ENCODE measurements at places on chromosomes 16 and 17.

- no peak for DNase-seq
These were observed 248.6 kb downstream of the FOXL1 start for GRCh38 chr16:86826941-86827340.

- no peak for DNase-seq
These were observed 28.3 kb downstream of the TBCD start for GRCh38 chr17:82780195-82780594.

DNA sequence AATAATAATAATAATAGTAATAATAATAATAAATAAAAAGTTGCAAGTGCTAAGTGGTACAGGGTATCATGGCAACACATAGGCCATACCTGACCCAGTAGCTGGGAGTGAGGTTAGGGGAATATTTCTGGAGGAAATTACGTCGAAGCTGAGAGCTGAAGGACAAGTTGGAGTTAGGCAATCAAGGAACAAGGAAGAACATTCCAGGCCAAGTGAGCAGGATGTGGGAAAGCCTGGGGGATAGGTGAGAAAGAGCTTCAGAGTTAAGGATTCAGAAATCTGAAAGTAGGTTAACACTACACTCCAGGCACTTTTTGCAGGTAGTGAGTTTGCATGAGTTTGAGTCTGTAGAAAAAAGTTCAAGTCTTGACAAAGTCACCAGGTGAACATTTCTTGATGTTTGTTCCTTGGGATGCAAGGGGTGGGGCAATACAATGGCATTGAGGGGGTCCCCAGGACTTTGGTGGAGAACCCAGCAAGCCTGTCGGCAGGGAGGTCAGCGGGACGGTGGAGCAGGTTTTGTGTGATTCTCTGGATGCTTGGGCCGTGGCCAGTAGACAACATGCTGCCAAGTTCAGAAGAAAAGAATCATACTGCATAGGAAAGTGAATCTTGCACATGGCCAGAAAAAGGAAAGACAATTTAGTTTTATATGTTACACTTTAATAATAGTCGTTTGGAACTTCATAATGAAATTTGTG, 27.7 kb upstream of the MPHOSPH6 start:
- no peak for DNase-seq

- DNase-seq: no peak
These were observed 2.5 kb upstream of the HS3ST3B1 start for GRCh38 chr17:14298221-14298946.

DNA sequence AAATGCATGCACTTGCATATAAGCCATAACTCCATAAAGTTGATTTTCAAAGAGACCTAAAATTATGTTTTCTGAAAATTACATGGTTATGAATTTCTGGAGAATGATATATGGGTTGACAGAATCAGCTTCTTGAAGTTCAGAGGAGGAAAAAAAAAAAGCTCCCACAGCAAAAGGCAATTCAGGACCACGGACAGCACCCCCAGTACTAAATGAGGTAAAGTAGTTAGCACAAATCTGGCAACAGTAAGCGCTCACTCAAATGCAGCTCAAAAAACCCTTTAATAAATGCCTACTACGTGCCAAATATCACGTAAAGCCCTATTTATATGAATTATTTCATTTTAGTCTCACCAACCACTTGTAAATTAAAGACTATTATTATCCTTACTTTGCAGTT, 135.2 kb downstream of the SHISA9 start:
- DNase-seq: peak; percentile 10

GRCh38 chr17:45310380-45311324, 6.2 kb downstream of the MAP3K14 start:
- no peak for DNase-seq

DNA sequence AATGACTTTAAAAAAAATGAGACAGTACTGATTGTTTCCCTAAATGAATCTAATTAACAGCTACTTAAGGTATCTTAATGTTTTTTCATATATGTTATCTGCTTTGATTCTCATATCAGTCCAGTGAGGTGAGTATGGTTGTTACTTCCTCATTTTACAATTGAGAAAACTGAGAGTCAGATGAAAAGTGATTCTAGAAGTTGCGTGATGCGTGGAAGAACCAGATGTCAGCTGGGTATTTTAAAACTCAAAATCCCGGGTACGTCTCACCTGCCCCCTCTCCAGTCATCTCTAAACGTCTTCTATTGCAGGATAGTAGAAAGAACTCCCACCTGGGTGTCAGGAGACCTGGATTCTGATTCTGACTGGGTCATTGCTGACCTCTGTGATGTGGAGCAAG, 89.2 kb downstream of the MAP2K6 start:
- DNase-seq: no peak
